Effector CD8-positive, alpha-beta T cell (primary cell): ENCODE measurements at places on chromosomes 4 and X.

- DNase-seq, result no peak
Observed at GRCh38 chr4:60812811-60813210, 387.3 kb upstream of the ADGRL3 start.

GRCh38 chrX:136204571-136204970 lies 46.6 kb downstream of the MAP7D3 start:
- no peak for DNase-seq

- no peak for DNase-seq
Observed at GRCh38 chr4:111263836-111264235, 641.0 kb upstream of the PITX2 start.

DNA sequence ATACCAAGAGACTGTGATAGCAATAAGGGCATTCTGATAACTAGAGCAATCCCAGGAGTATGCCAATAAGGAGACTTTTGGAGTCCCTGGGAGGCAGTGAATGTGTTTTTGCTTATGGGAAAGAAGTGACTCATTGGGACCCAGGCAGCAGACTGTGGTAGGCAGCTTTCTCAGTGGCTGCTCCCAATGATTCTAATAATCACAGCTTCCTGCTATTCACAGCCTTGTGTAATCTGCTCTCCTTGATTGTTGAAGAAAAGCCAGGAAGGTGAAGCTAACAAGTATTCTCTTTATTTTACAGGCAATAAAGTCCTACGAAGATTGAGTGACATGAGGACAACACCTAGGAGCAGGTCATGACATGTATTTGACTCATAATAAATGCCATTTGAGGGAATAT lies 70.3 kb upstream of the DDX60 start:
- DNase-seq, result no peak

GRCh38 chr4:12588582-12588981 lies 895.6 kb downstream of the RAB28 start:
- DNase-seq, result no peak

DNA sequence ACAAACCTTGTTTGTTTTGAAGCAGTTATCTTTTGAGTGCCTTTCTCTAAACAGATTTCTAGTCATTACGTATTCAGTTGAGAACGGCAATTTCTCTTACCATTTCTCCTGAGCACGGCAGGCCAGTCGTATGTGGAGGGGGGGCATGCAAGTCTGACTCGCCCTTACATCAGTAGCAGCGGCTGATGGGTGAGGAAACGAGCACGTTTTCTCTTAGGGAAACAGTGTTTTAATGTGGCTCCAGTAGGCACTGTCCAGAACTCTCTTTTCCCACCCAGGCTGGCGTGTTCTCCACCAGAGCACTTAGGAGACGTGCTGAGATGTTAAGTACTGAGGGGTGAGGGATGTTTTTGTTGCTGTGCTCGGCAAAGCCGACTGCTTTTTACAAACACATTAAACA lies 240.5 kb downstream of the STIM2 start:
- DNase-seq, result no peak

DNA sequence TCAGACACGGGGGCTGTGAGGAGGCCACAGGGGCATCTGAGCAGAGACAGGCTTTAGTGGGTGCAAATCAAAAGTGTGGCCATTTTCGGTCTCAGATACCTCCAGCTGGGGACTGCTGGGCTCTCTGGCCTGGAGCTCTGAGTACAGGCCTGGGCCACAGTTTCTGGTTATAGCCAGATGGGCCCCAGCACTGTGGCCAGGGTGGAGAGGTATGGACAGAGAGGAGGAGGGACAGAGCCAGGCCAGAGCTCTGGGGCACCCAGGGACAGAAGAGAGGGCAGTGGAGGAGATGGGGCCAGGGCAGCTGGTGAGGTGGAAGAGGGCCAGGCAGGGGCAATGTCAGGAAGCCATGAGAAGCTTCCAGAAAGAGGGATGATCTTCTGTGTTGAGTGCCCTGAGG lies 20.1 kb downstream of the CCNQ start:
- DNase-seq, result no peak

- DNase-seq, result peak; percentile 75
Observed at GRCh38 chr4:83110223-83110945, 4.1 kb downstream of the PLAC8 start.

- no peak for DNase-seq
Observed at GRCh38 chr4:105990933-105991332, 95.7 kb downstream of the NPNT start.

- DNase-seq, result no peak
Observed at GRCh38 chrX:1389993-1390285, 2.0 kb downstream of the SLC25A6 start.

DNA sequence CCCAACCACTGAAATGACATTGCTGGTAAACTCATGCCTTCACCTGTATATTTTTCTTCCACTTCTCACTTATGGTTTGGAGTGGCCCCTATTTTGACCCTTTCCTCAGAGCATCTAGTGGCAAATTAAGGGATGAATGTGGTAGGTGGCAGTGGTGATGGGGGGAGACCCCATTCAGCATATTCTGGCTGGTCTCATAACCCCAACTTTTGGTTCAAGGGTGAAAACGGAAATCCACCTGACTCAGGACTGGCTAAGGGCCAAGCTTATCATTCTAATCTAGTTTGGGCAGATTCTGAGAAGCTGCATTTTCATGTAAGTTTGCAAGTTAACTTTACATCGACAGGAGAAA lies 47.0 kb upstream of the NSUN7 start:
- no peak for DNase-seq

DNA sequence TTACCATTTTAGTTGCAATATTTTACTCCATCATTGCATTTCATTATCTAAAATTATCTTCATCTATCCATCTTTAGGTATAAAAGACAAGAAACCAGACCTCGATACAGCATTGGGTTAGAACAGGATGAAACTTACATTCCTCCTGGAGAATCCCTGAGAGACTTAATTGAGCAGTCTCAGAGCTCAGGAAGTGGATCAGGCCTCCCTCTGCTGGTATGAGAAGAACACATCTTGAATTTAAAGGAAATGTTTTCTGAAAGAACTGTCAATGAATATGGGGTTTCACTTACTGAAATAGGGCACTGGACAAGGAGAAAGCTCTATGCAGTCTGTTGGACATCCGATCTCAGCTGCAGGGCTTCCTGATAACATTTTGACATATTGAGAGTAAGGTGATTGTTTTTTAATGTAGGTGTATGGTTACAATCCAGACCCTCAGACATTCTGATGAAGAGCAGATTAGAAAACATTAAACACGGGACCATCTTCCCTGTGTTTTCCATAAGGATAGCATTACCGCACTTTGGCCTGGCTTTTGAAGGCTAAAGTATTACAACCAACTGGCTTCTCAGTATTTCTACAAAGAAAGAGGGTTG lies 367.2 kb downstream of the BMPR1B start:
- no peak for DNase-seq

DNA sequence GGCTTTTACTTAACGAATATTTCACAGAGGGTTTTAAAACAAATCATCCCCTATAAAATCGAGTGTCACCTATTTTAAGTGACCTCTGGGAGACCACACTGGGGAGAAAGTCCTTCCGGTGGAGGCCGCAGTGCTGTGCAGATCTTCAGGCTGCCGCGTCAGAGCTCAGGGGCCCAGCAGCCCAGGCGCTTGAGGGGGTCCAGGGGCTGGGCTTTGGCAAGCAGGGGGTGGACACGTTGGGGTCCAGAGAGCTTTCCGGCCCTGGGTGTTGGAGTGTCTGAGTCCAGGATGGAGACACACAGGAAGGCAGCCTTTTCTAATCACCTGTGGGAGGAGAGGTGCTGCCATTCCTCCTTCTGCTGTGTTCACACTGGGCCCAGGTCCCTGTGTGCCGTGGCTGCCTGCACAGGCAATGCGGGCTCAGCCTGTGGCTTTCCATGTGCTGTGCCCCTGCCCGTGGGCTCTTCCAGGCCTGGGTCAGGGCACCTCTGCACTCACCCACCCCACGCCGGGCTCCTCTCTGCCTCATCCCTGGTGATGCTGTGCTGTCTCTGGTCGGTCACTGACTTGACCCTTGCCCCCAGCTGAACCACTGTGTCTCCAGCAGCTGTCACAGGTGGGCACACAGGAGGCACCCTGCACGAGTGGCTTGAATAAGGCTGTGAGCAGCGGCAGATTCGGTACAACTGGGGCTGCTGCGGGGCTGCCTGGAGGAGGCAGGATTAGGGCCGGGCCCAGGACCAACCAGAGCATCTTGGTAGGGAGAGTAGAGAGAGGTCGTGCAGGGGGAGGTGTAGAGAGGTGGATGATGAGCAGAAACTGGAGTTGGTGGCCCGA lies 10.0 kb downstream of the HTRA3 start:
- no peak for DNase-seq

- DNase-seq, result no peak
Observed at GRCh38 chrX:114710571-114710970, 126.7 kb downstream of the HTR2C start.

- DNase-seq, result no peak
Observed at GRCh38 chrX:32847921-32848320, 363.4 kb downstream of the DMD start.

GRCh38 chrX:46587753-46588171 lies 14.2 kb downstream of the CHST7 start:
- DNase-seq, result no peak

DNA sequence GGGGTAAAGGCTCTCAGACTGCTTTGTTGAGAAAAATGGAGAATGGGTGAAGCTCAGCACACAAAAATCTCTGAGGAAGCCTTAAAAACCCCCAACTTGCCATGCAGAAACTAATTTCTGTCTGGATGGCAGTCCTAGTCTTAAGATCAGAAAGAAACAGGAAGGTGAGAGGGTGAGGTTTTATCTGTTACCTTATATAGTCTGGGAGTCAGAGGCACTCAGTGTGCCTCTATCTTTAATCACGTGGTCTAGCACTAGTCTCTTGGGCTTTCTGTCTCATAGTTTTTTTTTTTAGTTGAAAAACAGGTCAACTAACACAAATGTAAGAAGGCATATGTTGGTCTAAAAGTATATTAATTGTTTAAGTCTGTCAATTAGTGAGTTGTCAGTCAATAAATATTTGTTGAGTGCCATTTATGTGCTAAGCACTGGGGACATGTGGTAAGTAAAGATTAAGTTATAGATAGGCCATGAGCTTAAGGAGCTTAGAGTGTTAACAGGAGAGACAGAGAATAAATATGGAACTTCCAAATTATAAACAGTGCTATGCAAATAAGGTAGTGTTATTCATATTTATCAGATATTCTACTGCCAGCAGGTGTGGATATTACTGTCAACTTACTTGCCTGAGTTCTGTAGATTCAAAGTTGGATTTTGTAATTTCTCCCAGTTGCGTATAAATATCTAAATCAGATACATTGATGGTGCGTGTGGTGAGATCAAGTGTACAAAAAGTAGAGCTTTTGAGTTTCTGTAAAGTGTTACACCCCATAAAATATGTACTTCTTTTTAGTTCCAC lies 7.0 kb downstream of the CYBB start:
- no peak for DNase-seq

DNA sequence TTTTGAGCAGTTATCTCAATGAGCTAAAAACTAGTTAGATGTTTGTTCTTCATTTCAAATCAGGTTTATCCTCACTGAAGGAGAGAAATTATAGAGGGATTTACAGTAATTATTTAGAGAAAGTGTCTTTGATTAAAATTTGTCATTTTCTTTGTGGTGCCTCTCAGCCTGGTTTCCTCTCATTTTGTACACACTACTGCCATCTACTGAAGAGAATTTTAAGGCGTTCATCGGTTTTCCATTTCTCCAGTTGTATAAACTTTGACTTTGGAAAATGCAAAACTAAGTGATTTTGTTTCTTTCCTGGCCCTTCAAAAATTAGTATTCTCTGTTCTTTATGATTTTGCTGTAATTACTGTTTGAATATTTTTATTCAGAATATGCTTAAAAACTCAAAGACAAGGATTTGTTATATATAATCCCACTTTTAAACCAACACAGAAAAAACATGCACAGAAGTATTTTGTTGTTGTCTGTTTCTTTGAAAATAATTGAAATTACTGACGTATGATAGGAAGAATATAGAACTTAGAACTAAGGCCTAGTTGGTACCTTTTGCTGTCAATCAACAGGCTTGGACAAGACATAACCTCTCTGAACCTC lies 34.4 kb upstream of the ANXA3 start:
- no peak for DNase-seq

- peak; percentile 3 for DNase-seq
Observed at GRCh38 chr4:15754323-15754722, 23.8 kb upstream of the CD38 start.

- no peak for DNase-seq
Observed at GRCh38 chr4:168886351-168886750, 123.7 kb downstream of the CBR4 start.

- DNase-seq, result no peak
Observed at GRCh38 chrX:63934160-63934559, 149.1 kb upstream of the ARHGEF9 start.

DNA sequence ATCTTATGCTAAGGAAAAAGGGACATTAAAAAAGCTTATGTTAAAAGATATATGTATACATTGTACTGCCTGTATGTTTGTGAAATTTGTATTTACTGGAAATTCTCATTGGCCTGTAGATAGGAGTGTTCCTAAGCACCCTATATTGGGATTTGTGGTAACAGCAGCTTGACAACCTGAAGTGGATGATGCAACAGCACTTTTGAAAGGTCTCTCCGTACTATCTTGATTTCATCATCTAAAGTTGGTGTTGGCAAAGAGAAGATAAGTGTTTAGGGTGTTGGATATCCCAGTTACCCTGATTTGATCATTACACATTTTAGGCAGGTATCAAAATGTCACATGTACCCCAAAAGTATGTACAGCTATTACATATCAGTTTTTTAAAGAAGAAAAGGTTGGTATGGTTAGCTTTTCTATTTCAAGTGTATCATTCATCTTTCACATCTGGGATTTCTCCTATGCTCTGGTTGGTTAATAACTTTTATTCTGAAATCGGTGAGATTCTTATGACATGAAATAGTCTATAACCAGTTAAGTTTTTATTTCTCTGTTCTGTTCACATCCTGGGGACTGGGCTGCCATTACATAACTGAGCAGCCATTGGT lies 10.3 kb downstream of the HADH start:
- DNase-seq, result no peak

DNA sequence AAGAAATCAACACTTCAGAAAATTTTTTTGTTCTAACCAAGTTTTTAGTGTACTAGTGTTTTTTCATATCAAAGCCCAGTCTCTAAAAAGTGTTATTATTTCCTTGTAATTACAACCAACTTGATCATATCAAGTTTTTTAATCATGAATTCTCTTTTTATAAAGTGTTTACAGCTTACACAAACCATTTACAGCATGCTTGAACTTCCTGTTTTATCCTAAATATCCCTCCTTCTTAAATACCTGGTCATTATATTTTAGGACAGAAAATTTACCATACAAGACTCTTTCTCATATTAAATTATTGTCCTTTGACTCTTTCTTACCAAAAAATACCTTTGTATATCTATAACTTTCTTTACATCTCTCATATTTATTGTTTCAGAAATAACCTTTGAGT lies 89.4 kb upstream of the NPY2R start:
- DNase-seq, result no peak

- no peak for DNase-seq
Observed at GRCh38 chrX:8627796-8628195, 104.1 kb downstream of the ANOS1 start.

DNA sequence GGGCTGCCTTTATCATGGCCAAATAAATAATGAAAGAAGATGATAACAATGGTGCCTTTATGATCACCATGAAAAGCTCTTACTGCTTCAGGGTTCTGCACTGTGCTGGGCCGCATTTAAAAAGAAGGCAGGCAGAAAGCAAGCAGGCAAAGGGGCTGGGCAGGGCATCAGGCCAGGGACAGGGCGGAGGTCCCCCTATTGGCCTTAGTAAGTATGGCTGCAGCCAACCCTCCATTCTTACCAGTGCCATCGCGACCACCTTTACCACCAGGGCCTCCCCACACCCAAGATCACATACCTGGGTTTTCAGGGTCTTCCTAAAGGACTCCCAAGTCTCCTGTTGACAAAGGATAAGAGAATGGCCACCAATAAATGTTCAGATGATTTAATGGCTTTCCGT lies 38.9 kb downstream of the CNGA2 start:
- no peak for DNase-seq
